ENCODE measurements at places on chromosomes 6 and 20.

- no peak for DNase-seq
Observed at GRCh38 chr6:42726026-42726425, 3.6 kb upstream of the PRPH2 start.

- DNase-seq: no peak
Observed at GRCh38 chr6:98463038-98464000, 371.1 kb upstream of the POU3F2 start.

- no peak for DNase-seq
Observed at GRCh38 chr6:81997090-81997926, 244.8 kb upstream of the TENT5A start.

- DNase-seq: no peak
Observed at GRCh38 chr20:5731753-5732366, 18.3 kb upstream of the SHLD1 start.

DNA sequence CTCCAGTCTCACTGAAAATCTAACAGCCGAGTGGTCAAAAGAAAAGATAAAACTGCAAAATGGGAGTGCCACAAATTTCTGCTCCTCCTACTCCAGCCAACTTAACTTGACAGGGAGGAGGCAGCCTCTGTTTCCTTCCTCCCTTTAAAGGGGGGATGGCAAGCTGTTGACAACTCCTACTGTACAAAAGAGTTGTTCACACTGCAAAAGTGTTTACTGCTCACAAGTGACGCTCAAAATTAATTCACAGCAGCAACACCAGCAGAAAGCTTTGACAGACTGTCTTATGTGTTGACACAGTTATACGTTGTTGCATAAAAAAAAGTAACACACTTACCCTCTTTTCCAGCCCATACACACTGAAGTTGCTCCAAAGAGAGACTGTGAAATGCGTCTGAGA lies 169.8 kb downstream of the BACH2 start:
- no peak for DNase-seq

DNA sequence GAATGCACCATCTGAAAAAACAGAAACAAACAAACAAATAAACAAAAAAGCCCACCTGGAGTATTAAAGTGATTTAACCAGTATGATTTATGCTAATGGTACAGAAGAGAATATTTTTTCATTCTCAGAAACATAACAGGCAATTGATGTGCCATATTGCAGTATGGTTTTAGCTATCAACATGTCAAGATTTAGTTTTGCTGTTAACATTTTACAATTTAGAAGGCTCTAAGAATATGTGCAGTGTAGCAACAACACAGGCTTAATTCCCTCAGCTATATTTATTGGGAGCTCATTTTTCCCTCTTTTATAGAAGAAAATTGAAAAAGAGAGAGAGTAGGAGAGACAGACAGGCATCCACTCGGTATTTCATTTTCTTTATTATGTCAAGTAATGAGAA lies 1022.7 kb upstream of the CITED2 start:
- no peak for DNase-seq

DNA sequence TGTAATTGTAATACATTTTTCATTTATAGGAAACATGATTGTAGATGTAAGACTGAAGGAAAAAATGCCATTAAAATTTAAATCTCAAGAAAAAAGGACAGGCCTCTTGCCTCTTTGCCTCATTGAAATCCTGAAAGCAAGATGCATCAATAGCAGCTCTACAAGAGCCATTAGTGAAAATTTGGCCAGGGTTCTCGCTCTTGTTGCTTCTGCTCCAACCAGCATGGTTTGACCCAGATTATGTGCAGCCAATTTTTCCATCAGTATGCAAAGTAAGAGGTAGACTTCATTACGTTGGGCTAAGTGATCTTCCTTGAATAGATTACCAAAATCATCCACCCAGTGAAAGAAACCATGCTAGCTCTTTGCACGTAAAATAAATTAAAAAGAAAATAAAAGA lies 106.6 kb downstream of the SGK1 start:
- DNase-seq: no peak

DNA sequence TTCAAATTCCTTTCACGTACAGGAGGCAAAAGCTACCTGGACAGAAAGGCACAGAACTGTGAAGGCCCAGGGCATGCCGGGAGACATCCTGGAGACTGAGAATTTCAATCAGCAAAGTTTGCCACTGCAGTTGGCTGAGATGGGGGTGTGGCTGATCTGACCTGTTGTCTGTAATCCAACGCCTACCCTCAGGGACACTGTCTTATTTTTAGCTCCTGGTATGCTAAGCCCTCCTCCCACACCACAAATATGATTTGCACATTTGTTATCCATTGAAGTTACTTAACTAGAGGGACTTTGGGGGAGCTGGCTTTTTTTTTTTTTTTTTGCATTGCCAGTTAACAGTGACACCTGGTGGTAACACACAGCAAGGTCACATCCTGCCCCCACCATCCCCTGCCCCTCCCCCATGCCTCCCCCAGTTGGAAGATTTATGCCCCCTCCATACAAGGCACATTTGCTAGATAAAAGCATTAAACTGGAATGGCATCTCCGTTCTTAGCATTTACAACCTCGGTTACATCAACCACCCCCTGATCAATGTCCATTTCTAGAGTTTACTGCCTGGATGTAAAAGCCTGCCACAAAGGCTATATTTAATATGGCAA lies 40.4 kb downstream of the TTI1 start:
- no peak for DNase-seq

GRCh38 chr20:50189681-50190250 lies 864 bp upstream of the CEBPB start:
- DNase-seq: no peak

DNA sequence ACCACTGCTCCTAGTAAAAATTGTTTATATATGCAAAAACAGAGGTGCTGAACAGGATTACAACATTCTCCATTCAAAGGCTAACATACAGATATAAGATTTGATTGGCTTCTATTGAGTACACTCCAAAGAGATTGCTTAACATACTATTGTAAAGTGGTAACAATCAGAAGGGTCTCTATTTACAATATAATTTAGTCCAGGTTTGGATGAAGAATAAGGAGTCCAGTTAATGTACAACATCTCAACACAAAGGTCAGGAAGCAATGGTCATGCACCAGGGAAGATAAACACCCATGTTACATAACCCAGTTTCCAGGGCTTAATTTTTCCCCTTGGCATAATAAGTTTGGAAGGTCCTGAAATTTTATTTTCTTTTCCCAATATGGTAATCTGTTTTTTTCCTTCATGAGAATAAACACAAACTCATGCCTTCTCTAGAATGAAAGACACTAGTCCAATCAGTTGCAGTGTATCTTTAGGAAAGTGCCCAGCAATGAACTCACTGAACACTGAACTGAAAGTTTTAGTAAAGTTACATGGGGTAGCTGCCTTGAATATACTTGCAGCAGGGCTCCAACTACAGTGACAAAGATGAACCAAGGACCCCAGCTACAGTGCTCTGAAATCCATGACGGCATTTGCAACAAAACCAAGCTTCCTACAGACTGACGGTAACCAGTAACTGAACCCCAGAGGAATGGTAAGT lies 255.3 kb upstream of the GJE1 start:
- no peak for DNase-seq

DNA sequence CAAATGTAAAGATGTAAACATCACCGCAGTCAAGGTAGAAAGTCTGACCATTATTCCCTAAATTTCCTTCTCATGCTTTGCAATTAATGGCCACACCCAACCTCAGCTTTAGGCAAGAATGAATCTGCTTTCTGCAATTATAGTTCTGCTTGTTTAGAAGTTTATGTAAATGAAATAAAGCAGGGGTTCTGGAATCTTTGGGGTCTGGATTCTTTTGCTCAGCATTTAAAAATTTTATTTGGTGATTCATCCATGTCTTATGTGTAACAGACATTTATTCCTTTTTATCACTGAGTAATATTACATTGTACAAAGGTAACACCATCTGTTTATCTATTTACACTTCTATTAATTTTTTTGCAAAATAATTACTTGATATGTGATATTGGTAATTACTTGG lies 613.6 kb downstream of the UTRN start:
- DNase-seq: no peak

DNA sequence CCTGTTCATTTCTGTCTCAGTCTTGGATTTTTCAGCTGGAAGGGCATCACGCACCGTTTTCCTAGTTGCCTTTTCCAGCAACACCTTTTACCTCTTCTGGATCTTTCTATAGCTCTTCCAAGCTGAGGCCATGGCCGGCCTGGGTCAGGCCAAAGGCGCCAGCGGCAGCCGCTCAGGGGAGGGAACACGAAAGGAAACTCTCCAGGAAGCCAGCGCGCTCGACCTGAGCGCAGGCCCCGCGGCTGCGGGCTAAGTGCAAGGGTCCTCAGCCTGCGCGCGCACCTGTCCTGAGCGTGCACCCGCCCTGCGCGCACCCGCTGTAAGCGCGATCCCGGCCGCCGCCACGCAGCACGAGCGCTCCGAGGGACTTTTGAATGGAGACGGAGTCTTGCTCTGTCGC lies 43.8 kb upstream of the TMEM181 start:
- no peak for DNase-seq

DNA sequence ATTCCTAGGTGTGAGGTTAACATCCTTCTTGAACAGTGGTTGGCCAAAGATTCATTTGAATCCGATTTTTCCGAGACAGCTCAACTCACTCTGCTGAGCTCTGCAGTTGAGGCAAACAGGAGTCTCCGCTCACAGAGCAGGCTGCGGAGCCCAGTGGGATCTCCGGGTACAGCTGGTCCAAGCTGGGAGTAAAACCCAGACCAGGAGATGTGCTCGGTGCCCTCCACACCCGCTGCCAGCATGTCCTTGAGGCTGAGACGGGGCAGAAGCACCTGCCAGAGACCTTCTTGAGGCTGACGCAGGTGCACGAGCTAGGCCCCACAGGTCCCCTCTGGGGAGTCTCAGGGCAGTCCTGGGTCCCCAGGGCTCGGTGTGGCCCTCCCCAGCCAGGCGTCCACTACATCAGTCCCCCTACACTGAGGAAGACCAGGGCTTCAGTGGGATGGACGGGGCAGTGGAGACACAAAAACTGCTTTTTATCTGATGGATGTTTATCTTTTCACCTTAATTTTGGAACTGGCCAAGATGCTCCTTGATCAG lies 119.0 kb downstream of the AGPAT4 start:
- no peak for DNase-seq

- no peak for DNase-seq
Observed at GRCh38 chr20:10429443-10429981, 4.5 kb downstream of the MKKS start.

GRCh38 chr6:118354641-118355040 lies 193.5 kb upstream of the PLN start:
- DNase-seq: no peak

DNA sequence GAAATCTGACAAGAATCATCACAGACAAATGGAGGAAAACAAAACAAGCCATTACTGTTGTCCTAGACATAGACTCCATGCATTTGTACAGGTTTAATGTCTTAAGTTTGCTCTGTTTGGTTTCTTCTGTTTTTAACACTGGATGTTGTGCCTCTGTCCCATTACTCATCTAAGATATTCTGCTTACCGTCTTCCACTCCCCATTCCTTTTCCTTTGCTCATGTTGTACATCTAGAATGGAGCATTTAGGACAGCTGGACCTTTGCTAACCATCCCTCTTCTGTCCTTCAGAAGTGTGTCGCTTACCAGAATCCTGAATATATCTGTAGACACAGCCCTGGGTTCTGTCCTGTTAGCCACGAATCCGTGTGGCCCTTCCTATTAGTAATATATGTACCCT lies 35.2 kb downstream of the RAB22A start:
- no peak for DNase-seq

DNA sequence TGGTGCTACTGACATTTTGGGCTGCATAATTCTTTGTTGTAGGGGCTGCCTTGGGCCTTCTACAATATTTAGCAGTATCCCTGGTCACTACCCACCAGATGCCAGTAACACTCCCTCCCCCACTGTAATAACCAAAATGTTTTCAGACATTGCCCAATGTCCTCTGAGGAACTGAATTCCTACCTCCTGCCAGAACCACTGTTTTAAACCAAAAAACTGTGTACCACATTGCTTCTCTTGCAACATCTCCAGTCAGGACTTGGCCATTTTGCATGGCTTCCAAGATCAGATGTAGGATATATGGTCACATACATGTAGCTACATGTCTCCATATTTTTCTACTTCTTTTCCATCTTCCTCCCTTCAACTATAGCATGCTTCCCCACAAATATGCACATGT lies 97.4 kb upstream of the IFNGR1 start:
- no peak for DNase-seq

- peak; percentile 25 for DNase-seq
Observed at GRCh38 chr6:11732036-11732631, 46.5 kb downstream of the ADTRP start.

DNA sequence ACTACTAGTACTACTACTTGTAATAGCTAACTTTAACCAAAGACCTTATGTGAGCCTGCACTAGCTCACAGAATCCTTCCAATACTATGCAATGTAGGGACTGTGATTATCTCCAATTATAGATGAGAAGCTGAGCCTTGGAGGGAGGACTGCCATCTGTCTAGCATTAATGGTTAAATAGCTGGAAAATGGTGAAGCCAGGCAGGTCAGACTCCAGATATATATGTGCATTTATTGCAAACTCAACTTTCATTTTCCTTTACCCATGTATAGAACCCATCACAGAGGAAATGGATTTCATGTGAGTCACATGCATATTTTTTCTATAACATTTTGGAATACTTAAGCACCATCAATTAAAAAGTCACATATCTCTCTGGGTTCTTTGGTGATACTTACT lies 229.9 kb downstream of the BCAS1 start:
- no peak for DNase-seq

- no peak for DNase-seq
Observed at GRCh38 chr6:137271245-137272183, 52.3 kb upstream of the IFNGR1 start.

- DNase-seq: no peak
Observed at GRCh38 chr20:37657924-37658804, 35.7 kb upstream of the CTNNBL1 start.

- no peak for DNase-seq
Observed at GRCh38 chr6:25601800-25602673, 50.0 kb upstream of the SCGN start.

DNA sequence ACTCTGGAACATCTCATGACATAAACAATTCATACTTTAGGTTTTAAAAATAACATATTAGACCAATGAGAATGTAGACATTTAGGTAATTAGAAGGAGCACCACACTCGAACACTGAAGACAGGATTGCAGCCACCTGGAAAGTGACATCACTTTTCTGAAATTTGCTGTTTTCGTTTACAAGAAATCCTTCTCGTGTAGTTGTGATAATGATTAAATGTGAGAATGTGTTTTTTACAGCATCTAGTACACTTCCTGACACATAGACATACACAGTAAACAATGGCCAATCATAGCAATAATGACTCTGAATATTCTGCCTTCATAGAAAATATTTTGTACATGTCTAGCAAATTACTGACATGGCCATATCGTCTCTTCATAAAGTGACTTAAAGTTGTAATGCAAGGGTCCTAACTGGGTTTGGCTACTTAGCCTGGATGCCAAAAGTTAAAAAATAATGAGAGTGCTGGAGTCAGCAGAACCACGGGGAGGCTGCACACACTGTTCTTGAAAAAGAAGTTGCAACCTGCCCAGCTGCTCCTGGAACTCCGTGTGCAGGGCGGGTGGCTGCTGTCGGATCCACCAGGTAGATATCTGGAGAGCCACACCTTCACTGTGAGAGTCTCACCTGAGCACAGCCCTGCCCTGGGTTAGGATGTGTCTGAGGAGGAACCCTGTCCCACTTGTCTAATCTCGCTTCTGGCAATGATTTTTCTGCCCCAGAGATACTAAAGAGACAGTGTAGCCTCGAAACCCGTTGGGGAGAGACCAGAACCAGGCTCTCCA lies 212.9 kb downstream of the QKI start:
- no peak for DNase-seq

- DNase-seq: no peak
Observed at GRCh38 chr6:128500014-128500413, 20.4 kb downstream of the PTPRK start.

- peak; percentile 43 for DNase-seq
Observed at GRCh38 chr20:38804682-38805501, 605 bp upstream of the PPP1R16B start.
